ENCODE measurements at places on chromosomes 1 and 21.
A peak's percentile ranks its signal among the peaks of the same experiment; 100 is the strongest.

GRCh38 chr1:18511149-18511873 is 30.6 kb downstream of the KLHDC7A start:
- DNase-seq = no peak

DNA sequence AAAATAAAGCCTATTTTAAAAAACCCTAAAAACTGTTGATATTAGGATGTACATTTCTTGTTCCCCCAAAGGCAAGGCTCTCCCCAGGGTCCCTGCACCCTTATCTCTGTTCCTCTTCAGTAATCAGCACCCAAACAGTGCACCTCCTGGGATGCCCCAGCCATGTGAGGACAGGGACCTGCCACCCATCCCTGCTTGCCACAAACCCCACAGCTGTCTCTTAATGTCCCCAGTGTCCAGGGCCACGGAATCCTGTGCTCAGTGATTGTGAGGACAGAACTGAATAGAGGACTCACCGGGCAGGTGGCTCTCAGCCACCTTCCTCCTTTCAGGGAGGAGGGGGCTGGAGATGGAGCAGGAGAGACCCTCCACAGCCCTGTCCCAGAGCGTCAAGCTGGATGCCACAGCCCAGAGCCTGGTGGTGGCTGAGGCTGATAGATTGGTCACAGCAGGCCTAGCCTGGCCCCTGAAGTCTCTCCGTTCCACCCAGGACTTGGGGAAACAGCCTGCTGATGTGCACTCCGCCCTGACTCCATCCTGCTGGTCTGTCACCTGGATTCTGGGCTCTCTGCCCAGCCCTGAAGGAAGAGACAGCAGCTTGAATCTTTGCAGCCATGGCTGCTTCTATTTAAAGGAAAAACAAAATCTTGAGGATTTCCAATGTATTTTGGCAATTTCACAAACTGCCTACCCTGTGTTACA is 23.1 kb downstream of the RNF187 start:
- no peak for DNase-seq

GRCh38 chr21:20998456-20998789 is 214 bp downstream of the NCAM2 start:
- no peak for DNase-seq

DNA sequence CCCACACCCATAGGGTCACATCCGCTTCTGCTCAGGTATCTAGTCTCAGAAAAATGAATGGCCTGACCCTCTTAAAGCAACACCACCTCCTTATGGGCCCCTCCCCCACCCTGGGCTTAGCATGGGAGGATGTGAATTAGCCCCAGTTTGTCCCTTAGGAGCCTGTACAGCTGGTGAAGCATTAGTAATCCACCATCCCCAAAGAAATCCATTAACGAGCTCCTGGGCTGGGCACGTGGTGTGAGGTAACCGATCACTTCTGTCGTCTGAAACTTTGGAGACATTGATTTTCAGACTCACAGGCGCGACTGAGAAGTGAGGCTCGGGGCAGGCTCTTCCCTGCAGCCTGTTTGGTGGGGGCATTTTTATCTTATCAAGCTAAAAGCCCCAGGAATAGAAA is 10.5 kb downstream of the RASSF5 start:
- no peak for DNase-seq

- DNase-seq = peak; percentile 43
Observed at GRCh38 chr1:109193653-109194590, 19.8 kb upstream of the SARS1 start.

- no peak for DNase-seq
Observed at GRCh38 chr1:20178634-20179370, 7.1 kb upstream of the UBXN10 start.

DNA sequence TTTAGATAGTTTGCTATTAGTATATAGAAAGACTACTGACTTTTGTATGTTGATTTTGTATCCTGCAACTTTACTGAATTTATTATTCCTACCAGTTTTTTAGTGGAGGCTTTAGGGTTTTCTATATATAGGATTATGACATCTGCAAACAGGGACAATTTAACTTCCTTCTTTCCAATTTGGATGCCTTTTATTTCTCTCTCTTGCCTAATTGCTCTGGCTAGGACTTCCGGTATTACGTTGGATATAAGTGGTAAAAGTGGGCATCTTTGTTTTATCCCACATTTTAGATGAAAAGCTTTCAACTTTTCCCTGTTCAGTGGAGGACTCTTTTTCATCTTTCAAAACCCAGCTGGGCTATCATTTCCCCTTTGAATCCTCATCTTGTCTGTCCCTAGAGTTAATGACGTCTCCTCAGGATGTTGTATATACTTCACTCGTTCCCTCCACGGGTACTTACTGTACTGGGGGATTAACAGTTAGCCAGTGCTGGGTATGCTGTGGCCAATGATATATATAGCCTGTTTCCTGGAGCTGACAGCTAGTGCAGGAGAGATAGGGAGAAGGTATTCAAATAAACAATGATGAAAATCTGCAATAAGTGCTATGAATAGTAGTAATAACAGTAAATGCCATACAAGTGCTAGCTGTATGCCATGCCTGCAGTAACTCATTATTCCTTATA is 9.8 kb downstream of the ACOT11 start:
- DNase-seq = no peak

GRCh38 chr1:67615886-67616285 is 69.1 kb upstream of the GADD45A start:
- no peak for DNase-seq

GRCh38 chr21:36080386-36080785 is 10.6 kb downstream of the CBR1 start:
- no peak for DNase-seq

GRCh38 chr1:181335631-181336030 is 147.7 kb upstream of the CACNA1E start:
- DNase-seq = no peak

Measured in H9 (cell line).